A549 treated with AZD2906 at 1 μM for 4 hours (cell line): ENCODE measurements at places on chromosomes 4 and X. TPM values are rescaled to one million over a fixed set of nuclear protein-coding genes. Genes with fewer than 3 reads are reported as not detected.

Gene MAD2L1
- total RNA-seq: 43.1 to 70.3 TPM (median 45.9 TPM) in 5 replicates

Gene NSG1
- 9.4 to 13.5 TPM (median 10.5 TPM) in 5 replicates for total RNA-seq

Gene USP17L24
- not detected in 5 replicates for total RNA-seq

Gene IQCM
- total RNA-seq: not detected in 5 replicates

Gene TTC29
- total RNA-seq: not detected in 5 replicates

Gene ENOPH1
- total RNA-seq: 28.4 to 33.2 TPM (median 31.5 TPM) in 5 replicates

Gene PNMA3
- 0.17 to 0.38 TPM (median 0.22 TPM) in 5 replicates for total RNA-seq

Gene AR
- total RNA-seq: 2.9 to 3.5 TPM (median 3.3 TPM) in 5 replicates

Gene CT45A10
- 0.19 to 0.56 TPM (median 0.32 TPM) in 4 of 5 replicates, not detected in the other for total RNA-seq

Gene VCX3B
- total RNA-seq: not detected in 5 replicates

Gene CRMP1
- total RNA-seq: 4.3 to 4.9 TPM (median 4.6 TPM) in 5 replicates

Gene APLN
- 0.58 to 1.00 TPM (median 0.77 TPM) in 5 replicates for total RNA-seq

Gene FMR1NB
- not detected in 5 replicates for total RNA-seq

Gene IRS4
- 0.02 TPM in 1 of 5 replicates, not detected in the others for total RNA-seq

Gene TBX22
- total RNA-seq: not detected in 5 replicates

Gene IL21
- not detected in 5 replicates for total RNA-seq

Gene PGAM4
- total RNA-seq: 0.12 to 0.77 TPM (median 0.30 TPM) in 5 replicates

Gene BEND4
- 0.01 to 0.05 TPM (median 0.03 TPM) in 4 of 5 replicates, not detected in the other for total RNA-seq

Gene FAAH2
- 0.06 to 0.54 TPM (median 0.20 TPM) in 5 replicates for total RNA-seq

Gene TLR10
- total RNA-seq: 0.02 TPM in 1 of 5 replicates, not detected in the others

Gene CLRN2
- total RNA-seq: not detected in 5 replicates

Gene MSX1
- total RNA-seq: 5.9 to 10.1 TPM (median 9.0 TPM) in 5 replicates

Gene CT45A1
- 0.07 TPM in 1 of 5 replicates, not detected in the others for total RNA-seq

Gene IGFBP7
- 217 to 341 TPM (median 261 TPM) in 5 replicates for total RNA-seq

Gene PCDH18
- not detected in 5 replicates for total RNA-seq

Gene CACNA1F
- total RNA-seq: not detected in 5 replicates

Gene F8A2
- not detected in 5 replicates for total RNA-seq

Gene CASP6
- total RNA-seq: 15.9 to 18.4 TPM (median 16.6 TPM) in 5 replicates

Gene NUDT10
- 1.1 to 1.9 TPM (median 1.4 TPM) in 5 replicates for total RNA-seq

Gene AMTN
- 0.08 to 0.15 TPM in 2 of 5 replicates, not detected in the others for total RNA-seq

Gene TMEM31
- total RNA-seq: not detected in 5 replicates

Gene YY2
- total RNA-seq: 1.9 to 2.7 TPM (median 2.6 TPM) in 5 replicates

Gene CT55
- total RNA-seq: not detected in 5 replicates

Gene ANXA10
- total RNA-seq: 2.2 to 2.8 TPM (median 2.6 TPM) in 5 replicates

Gene PCSK1N
- 18.0 to 55.7 TPM (median 48.7 TPM) in 5 replicates for total RNA-seq

Gene CCNB3
- total RNA-seq: 0.29 to 0.81 TPM (median 0.67 TPM) in 5 replicates

Gene MAGIX
- 2.3 to 3.9 TPM (median 3.3 TPM) in 5 replicates for total RNA-seq

Gene PAGE4
- not detected in 5 replicates for total RNA-seq

Gene FAM241A
- 0.83 to 0.93 TPM (median 0.85 TPM) in 5 replicates for total RNA-seq

Gene MAP7D2
- total RNA-seq: 5.2 to 7.1 TPM (median 5.7 TPM) in 5 replicates
